ENCODE measurements at places on chromosomes 6 and 20. TPM values are rescaled to one million over a fixed set of nuclear protein-coding genes. Genes with fewer than 3 reads are reported as not detected.

- no peak for DNase-seq
- no peaks in the 10 kb centered on the region for H3K27me3 ChIP-seq
- H3K27ac ChIP-seq, result no peak overlapping the region
- no peaks in the 10 kb centered on the region for H3K4me1 ChIP-seq
Observed at GRCh38 chr6:81996414-81996813, 243.9 kb upstream of the TENT5A start.

- no peaks in the 10 kb centered on the region for H3K36me3 ChIP-seq
- H3K27me3 ChIP-seq, result no peaks in the 10 kb centered on the region
- H3K27ac ChIP-seq, result no peak overlapping the region
Observed at GRCh38 chr6:49225471-49225870, 237.6 kb downstream of the MMUT start.

- no peaks in the 10 kb centered on the region for H3K27me3 ChIP-seq
- peaks cover 17% of the 10 kb centered on the region for H3K36me3 ChIP-seq
- no peak overlapping the region for H3K27ac ChIP-seq
- H3K4me1 ChIP-seq, result peaks cover 4% of the 10 kb centered on the region
Observed at GRCh38 chr20:37852666-37853065, 50.3 kb upstream of the VSTM2L start.

The HTR1B gene
- total RNA-seq, result 2.5 TPM

GRCh38 chr6:129893640-129894039 is 32.5 kb upstream of the TMEM244 start:
- H3K36me3 ChIP-seq, result no peaks in the 10 kb centered on the region
- H3K4me1 ChIP-seq, result no peaks in the 10 kb centered on the region
- no peaks in the 10 kb centered on the region for H3K27me3 ChIP-seq

The ZSCAN12 gene
- total RNA-seq, result 13.3 TPM

The TNXB gene
- total RNA-seq, result 3.8 TPM

The SEL1L2 gene
- not detected for total RNA-seq

DNA sequence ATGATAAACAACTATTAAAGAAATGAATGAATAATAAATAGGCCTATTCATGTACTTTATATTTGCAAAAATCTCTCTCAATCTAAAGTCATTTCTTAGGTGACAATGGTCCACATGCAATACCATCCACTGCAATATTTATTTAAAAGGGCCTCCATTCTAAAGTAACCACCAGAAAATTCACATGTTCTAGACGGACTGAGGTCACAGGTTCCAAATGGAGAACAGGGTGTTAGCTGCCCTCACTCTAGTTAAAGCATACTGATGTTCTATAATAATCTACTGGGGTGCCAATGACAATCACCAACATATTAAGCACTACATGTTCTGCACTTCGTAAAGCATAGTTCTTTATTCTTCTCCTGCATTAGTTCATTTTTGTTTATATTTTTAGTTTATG is 1.2 kb downstream of the HBS1L start:
- no peak overlapping the region for H3K27ac ChIP-seq
- H3K27me3 ChIP-seq, result no peaks in the 10 kb centered on the region
- no peaks in the 10 kb centered on the region for H3K4me1 ChIP-seq
- no peak for DNase-seq
- H3K4me3 ChIP-seq, result peak overlapping the region; percentile 95

- no peak overlapping the region for H3K27ac ChIP-seq
- no peak for DNase-seq
- H3K36me3 ChIP-seq, result no peaks in the 10 kb centered on the region
- H3K27me3 ChIP-seq, result no peaks in the 10 kb centered on the region
- H3K4me3 ChIP-seq, result no peak overlapping the region
Observed at GRCh38 chr6:111800821-111801220, 72.4 kb downstream of the FYN start.

The VSX1 gene
- not detected for total RNA-seq

- H3K4me3 ChIP-seq, result no peak overlapping the region
- H3K4me1 ChIP-seq, result no peaks in the 10 kb centered on the region
- no peak for DNase-seq
- peaks cover 98% of the 10 kb centered on the region for H3K36me3 ChIP-seq
- no peaks in the 10 kb centered on the region for H3K27me3 ChIP-seq
Observed at GRCh38 chr20:56373942-56374341, 15.2 kb downstream of the FAM210B start.

DNA sequence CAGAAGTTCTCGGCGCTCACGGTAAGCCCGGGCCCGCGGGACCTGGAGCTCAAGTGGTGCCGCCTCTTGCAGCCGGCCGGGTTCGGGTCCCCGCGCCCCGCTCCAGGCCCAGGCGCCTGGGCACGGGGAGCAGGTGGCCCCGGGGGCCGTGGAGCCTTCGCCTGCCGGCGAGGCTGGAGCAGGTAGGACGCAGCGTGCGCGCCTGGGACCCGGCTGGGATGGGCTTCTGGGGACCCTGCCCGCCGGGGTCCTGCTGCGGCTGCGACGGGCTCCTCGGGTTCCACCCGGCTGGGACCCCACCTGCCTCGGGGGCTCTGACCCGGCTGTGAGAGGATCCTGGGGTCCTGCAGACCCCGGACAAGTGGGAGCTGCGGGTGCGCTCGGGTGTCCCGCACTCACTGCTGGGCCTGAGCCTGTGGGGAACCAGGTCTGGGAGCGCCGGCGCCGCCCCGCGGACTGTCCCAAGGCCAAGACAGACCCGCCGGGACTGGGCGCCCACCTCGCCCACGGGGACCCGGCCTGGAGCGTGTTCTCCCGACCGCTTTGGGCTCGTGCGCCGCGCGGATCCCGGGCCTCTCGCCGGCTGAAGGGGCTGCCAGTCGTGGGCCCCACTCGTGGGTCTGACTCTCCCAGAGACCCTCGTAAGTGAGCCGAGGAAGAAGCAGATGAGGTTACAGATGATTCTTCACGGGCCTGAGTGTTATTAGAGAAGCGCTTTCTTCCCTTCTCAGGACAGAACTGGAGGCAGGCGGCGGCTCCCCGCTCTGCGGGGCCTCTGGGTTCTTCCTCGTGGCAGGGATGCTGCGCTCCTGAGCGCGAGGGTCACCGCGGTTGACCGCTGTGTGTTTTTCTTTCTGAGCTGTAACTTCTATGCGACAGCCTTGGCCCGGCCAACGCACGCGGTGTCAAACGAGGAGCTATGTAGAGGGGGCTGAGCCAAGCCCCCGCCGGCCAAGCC is 729 bp downstream of the SMOC2 start:
- DNase-seq, result peak; percentile 73
- no peaks in the 10 kb centered on the region for H3K36me3 ChIP-seq
- H3K4me1 ChIP-seq, result no peaks in the 10 kb centered on the region
- H3K4me3 ChIP-seq, result peak overlapping the region; percentile 75
- H3K27ac ChIP-seq, result no peak overlapping the region

DNA sequence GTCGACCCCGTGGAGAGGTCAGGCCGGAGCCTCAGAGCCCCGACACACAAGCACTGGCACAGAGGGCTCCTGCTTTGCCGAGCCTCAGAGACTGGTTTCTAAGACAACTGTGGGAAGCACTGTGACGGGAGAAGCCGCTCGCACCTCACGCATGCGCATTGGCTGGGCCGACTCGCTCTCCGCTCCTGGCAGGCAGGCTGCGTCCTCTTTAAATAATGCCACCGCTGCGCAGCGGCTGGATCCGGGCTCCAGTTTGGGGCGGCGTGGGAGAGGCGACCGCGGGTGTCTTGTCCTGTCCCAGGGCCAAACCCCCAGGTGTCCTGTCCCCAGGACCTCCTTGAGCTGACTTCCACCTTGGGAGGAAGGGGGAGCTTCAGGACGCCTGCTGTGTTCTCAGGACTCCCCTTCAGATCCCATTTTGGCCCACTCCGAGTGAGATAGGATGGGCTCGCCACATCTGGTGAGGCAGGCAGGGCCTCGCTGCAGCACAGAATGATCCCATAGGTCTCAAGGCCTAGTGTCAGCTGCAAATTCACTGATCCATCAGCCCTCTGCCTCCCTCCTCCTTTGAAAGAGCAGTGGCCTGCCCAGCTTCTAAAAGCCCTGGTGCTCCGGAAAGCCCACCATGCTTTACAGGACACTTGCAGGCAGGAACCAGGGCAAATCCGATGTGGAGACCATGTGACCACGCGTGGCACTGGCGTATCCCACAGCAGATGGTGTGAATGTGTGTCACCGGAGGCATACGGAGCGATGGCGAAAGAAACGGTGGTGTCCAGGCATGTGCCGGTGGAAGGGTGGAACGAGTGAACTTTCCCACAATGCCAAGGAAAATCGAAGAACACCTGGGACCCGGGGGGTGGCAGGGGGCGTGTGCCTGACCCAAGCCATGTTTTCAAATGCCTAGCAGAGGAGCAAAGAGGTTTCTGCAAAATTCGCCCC is 169.3 kb upstream of the ZNF337 start:
- H3K27me3 ChIP-seq, result peaks cover 67% of the 10 kb centered on the region
- peak overlapping the region; percentile 66 for H3K4me3 ChIP-seq
- peak; percentile 94 for DNase-seq
- H3K36me3 ChIP-seq, result no peaks in the 10 kb centered on the region
- no peak overlapping the region for H3K27ac ChIP-seq

GRCh38 chr6:167045828-167046580 is 46.8 kb downstream of the CEP43 start:
- no peaks in the 10 kb centered on the region for H3K27me3 ChIP-seq
- no peak overlapping the region for H3K27ac ChIP-seq
- H3K36me3 ChIP-seq, result peaks cover 17% of the 10 kb centered on the region
- DNase-seq, result no peak

The ALDH8A1 gene
- total RNA-seq, result not detected

- peaks cover 8% of the 10 kb centered on the region for H3K27me3 ChIP-seq
- peaks cover 7% of the 10 kb centered on the region for H3K4me1 ChIP-seq
- no peak overlapping the region for H3K4me3 ChIP-seq
- H3K36me3 ChIP-seq, result no peaks in the 10 kb centered on the region
Observed at GRCh38 chr20:40863355-40863919, 165.2 kb upstream of the TOP1 start.

- no peaks in the 10 kb centered on the region for H3K4me1 ChIP-seq
- no peaks in the 10 kb centered on the region for H3K36me3 ChIP-seq
- H3K4me3 ChIP-seq, result no peak overlapping the region
- DNase-seq, result no peak
- no peak overlapping the region for H3K27ac ChIP-seq
Observed at GRCh38 chr6:75524322-75524972, 30.8 kb upstream of the FILIP1 start.

DNA sequence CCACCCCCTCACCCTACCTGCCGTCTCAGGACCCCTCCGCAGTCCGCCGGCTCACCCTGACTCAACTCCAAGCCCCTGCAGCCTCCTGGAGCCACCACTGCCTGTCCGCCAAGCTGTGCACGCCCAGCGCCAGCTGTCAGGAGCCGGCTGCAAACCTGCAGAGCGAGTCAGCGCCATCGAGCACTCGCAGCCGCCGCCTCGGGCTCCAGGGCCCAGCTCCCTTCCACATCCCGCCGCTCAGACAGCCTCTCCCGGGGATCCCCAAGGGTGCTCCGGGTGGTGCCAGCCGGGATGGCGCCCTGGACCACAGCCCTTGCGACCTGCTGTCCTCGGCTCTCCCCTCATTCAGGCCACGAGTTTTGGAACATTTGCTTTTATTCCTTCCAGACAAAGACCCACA is 4.3 kb downstream of the TNNC2 start:
- no peaks in the 10 kb centered on the region for H3K4me1 ChIP-seq
- no peak overlapping the region for H3K27ac ChIP-seq
- peaks cover 18% of the 10 kb centered on the region for H3K27me3 ChIP-seq
- H3K36me3 ChIP-seq, result no peaks in the 10 kb centered on the region
- no peak overlapping the region for H3K4me3 ChIP-seq

The ANKRD6 gene
- 110 TPM for total RNA-seq

The PI16 gene
- total RNA-seq, result not detected

- H3K27ac ChIP-seq, result no peak overlapping the region
- H3K36me3 ChIP-seq, result no peaks in the 10 kb centered on the region
- no peaks in the 10 kb centered on the region for H3K4me1 ChIP-seq
- H3K27me3 ChIP-seq, result no peaks in the 10 kb centered on the region
- no peak overlapping the region for H3K4me3 ChIP-seq
- no peak for DNase-seq
Observed at GRCh38 chr6:149166747-149167146, 150.8 kb upstream of the TAB2 start.

DNA sequence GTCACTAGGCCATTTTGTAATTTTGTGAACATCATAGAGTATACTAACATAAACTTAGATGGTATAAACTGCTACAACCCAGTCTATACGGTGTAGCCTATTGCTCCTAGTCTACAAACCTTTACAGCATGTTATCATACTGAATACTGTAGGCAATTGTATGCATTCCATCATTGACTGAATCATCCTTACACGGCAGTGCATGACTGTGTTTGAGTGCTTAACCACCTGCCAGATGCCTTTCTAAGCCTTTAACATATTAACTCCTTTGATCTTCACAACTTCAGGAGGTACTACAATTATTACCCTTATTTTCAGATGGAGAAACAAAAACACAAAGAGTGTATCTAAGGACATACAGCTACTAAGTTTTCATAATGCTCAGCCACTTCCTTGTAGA is 14.0 kb downstream of the DPPA5 start:
- no peaks in the 10 kb centered on the region for H3K4me1 ChIP-seq
- no peak for DNase-seq
- no peak overlapping the region for H3K27ac ChIP-seq
- no peaks in the 10 kb centered on the region for H3K36me3 ChIP-seq
- H3K27me3 ChIP-seq, result no peaks in the 10 kb centered on the region

- no peak overlapping the region for H3K27ac ChIP-seq
- H3K4me1 ChIP-seq, result no peaks in the 10 kb centered on the region
- H3K4me3 ChIP-seq, result no peak overlapping the region
- H3K27me3 ChIP-seq, result no peaks in the 10 kb centered on the region
Observed at GRCh38 chr6:9204171-9204570, 768.8 kb upstream of the SLC35B3 start.

DNA sequence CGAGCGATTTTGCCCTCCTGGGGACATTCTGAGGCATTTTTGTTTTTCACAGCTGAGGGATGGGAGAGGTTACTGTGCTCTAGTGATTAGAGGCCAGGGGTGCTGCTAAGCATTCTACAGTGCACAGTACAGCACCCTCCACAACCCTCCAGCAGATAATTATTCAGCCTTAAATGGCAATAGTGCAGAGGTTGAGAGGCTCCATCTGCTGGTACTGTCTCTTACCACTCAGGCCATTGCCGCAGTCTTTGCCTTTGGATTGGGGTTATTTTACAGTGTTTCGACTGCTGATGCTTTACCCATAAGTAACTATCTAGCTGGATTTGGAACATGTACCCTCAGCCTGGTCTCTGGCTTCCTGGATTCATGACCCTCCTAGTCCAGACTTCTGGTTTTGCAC is 705.3 kb downstream of the KIF16B start:
- H3K27me3 ChIP-seq, result no peaks in the 10 kb centered on the region
- H3K36me3 ChIP-seq, result no peaks in the 10 kb centered on the region
- DNase-seq, result peak; percentile 51

The CEBPB gene
- 16.2 TPM for total RNA-seq

The BLTP3A gene
- 16.6 TPM for total RNA-seq

The SUMO4 gene
- total RNA-seq, result 0.97 TPM

DNA sequence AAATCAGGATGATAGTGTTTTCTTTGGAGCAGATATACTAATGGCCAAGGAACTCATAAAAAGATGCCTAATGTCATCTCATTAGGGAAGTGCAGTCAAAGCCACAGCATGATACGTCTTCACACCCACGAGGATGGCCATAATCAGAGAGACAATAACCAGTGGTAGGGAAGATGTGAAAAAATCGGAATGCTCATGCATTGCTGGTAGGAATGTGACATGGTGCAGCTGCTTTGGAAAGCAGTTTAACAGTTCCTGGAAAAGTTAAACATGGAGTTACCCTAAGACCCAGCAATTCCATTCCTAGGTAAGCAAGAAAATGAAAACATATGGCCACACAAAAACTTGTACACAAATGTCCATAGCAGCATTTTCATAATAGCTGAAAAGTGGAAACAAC is 29.9 kb downstream of the BCAS1 start:
- no peaks in the 10 kb centered on the region for H3K4me1 ChIP-seq
- no peak for DNase-seq

- no peak overlapping the region for H3K4me3 ChIP-seq
- no peaks in the 10 kb centered on the region for H3K27me3 ChIP-seq
- H3K4me1 ChIP-seq, result no peaks in the 10 kb centered on the region
- H3K36me3 ChIP-seq, result no peaks in the 10 kb centered on the region
- no peak for DNase-seq
- no peak overlapping the region for H3K27ac ChIP-seq
Observed at GRCh38 chr6:133688705-133689492, 200.0 kb upstream of the TCF21 start.
